BJ (cell line): ENCODE measurements at places on chromosomes 2 and 18.
A peak's percentile ranks its signal among the peaks of the same experiment; 100 is the strongest.

GRCh38 chr2:232389327-232389726 lies 10.8 kb downstream of the ALPP start:
- DNase-seq: no peak

GRCh38 chr2:155895016-155895415 lies 437.5 kb downstream of the NR4A2 start:
- DNase-seq: no peak

DNA sequence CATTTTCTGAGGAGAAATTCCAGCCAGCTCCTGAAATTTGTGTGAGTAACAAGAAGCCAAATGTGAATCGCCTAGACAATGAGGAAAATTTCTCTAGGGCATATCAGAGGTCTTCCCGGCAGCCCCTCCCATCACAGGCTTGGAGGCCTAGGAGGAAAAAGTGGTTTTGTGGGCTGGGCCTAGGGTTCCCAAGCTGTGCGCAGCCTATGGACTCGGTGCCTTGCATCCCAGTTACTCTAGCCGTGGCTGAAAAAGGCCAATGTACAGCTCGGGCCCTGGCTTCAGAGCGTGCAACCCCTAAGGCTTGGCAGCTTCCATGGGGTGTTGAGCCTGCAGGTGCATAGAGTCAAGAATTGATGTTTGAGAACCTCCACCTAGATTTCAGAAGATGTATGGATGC lies 556.2 kb upstream of the DSEL start:
- DNase-seq: no peak

GRCh38 chr18:56748698-56749268 lies 97.6 kb downstream of the WDR7 start:
- DNase-seq: peak; percentile 5

- no peak for DNase-seq
Measured at GRCh38 chr2:239075918-239076758, 228.3 kb downstream of the TWIST2 start.

DNA sequence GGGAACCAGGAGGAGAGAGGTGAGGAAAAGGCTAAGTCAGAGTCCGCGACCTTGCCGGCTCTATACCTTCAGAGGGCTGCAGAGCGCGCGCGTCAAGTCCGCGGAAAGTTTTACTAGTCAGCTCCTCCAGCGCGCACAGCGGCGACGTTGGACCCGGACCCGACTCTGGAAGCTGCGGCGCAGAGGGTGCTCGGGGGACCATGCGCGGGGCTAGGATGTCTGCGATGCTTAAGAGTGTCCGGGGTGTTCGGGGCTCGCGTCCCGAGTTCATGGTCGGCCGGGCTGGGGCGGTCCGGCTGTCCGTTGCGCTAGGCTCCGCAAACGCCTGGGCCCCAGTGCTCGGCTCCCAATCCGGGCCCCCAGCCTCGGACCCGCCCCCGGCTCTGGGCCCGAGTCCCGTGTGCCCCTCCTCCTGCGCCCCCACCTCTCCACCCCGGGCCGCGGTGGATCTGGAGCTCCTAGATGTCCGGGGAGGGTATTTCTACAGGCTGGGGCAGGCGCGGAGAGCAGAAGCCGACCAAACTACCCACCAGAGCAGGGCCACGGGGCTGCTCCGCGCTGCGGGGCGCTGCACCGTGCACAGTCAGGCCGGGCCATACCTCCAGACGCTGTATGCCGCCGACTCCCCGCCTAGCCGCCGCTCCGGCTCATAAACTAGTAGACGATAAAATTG lies at the start of gene LBX2:
Gene LBX2 (minus strand): TSS at position 337 of the 673 bp plus-strand sequence. CDS start 66 bp downstream, at position 271.
- DNase-seq: no peak
